ENCODE measurements at places on chromosomes 11 and 22.

- peak; percentile 39 for DNase-seq
These were observed 1.1 kb downstream of the EED start for GRCh38 chr11:86245369-86246292.

GRCh38 chr11:12225046-12225739 is 114.8 kb downstream of the MICAL2 start:
- no peak for DNase-seq

- peak; percentile 83 for DNase-seq
These were observed 3.0 kb downstream of the NCR3LG1 start for GRCh38 chr11:17354601-17354991.

- DNase-seq = no peak
These were observed 3.6 kb downstream of the PRDX5 start for GRCh38 chr11:64321533-64321932.

DNA sequence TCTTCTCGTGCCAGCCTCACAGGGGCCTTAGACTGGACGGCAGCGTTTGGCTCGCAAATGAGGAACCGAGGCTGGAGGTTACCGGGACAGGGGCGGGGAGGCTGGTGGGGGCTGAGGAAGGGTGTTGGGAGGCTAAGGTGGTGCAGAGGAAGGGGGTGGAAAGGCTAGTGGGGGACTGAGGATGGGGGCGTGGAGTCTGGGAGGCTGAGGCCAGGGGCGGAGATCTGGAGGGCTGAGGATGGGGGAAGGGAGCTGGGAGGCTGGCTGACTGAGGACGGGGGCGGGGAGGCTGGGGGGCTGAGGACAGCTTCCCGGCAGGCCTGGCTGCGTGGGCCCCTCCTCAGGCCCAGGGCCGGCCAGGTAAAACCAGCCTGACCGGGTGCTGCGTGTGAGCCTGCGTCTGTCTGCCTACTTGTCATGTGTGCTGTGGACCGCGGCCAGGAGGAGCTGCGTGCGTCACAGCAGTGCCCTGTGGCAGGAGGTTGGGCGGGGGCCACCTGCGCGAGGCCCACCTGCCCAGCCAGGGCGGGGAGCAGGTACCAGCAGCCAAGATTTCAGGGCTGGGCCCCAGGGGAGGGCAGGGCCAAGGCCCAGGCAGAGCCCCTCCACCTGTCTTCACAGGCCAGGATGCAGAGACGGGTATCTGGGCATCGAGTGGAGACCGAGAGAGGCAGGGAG is 9.4 kb upstream of the PIM3 start:
- no peak for DNase-seq

DNA sequence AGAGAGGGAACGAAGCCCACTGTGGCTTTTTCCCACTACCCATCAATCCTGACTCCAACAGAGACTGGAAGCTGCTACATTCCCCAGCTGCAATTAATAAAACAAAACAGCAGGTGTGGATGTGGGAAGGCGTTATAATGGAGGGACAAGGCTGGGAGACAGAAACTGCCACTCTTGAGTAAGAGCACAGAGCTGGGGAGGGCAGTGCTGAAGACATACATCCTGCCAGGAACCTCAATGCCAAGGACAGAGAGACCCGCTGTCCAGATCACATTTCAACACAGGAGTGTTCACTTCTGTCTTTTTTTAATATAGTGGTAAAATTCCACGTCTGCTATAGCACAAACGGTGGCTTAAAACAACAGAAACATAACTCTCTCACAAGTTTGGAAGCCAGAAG is 94.5 kb downstream of the LARGE1 start:
- DNase-seq = no peak

GRCh38 chr22:44576311-44577260 is 78.6 kb upstream of the RTL6 start:
- no peak for DNase-seq

DNA sequence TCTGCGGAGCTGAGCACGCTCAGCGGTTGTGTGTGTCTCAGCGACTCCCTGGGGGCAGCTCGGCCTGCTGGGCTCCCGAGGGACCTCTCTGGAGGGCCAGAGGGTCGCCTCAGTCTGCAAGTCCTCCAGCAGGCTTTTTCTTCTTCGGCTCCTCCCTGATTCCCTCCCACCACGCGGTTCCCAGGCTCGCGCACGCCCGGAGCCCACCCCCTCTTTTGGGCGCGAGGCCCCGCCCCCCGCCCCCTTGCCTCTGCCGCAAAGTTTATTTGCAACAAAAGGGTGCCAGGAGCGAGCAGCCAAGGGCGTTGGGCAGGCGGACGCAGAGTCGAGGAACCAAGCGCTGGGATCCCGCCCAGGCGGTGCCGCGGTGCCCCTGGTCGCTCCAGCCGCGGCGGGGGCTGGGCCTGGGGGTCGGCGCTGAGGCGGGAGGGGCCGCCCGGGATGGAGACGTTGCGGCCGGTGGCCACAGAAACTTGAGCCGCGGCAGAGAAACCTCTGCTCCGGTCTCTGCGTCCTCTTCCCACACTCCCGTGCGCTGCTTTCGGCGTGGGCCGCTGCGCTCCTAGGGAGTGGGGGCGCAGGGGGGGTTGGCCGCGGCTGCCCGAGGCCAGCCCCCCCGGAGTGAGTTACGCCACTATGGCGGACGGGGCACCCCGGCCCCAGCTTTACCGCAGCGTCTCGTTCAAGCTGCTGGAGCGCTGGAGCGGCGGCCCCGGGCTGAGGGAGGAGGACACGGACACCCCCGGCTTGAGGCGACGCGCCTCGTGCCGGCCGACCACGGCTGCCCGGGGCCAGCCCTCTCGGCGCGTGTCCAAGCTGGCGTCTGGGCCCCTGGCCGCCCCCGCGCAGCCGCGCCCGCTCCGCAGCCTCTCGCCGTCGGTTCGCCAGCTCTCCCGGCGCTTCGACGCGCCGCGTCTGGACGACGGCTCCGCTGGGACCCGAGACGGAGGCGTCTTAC is at the start of gene ARHGEF17:
Gene ARHGEF17 (plus strand): TSS at position 274 of the 958 bp plus-strand sequence. CDS start 363 bp downstream, at position 637.
- DNase-seq = peak; percentile 87

DNA sequence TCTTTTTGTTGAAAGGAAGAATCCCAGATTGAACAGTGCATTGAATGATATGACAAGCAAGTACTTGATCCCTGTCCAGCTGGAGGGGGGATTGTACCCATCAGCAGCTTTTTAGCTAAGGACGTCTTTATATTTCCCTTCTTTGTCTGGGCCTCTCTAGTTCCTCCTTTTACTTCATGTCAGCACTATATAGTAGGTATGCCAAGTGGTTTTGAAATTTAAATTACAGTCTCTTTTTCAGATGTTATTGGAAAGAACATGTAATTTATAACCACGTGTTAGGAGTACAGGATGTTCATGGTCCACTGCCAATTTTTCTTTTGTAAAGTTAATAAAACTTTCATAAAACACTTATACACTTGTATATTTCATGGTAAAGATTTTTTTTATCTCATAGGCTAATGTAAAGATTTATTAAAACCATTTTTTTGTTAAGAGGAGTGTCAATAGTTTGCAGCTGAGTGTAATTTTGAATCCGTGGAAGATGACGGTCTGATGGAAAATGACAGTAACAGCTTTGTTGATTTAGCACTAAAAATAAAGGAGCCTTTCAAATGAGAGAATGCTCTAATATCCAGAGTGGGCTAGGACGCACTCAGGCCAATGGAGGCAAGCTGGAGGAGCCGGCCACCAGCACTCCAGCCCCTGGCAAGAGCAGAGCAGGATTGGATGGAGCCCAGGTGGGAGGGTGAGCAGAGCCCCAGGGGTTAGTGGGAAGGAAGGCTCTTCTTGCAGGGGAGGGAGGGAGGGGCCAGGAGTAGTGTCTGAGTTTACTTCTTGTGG is 488.3 kb downstream of the INSC start:
- no peak for DNase-seq

DNA sequence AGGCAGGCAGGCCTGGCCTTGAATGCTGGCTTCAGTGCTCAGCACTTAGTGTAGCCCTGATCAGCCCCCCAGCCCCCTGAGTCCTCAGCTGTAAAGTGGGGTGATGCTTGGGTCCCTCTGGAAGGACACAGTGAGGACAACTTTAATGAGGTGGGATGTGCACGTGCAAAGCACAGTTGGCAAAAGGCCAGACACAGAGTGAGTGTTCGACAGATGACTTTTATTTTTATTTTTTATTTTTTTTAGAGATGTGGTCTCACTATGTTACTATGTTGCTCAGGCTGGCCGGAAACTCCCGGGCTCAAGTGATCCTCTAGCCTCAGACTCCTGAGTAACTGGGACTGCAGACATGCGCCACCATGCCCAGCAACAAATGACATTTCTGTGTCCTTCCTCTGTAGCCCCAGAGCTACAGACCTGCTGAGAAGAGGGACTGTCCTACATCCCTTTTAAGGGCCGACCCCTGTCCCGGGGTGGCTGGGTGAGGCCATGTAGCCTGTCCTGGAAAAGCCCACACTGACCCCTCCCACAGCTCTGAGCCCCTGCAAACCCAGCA is 6.9 kb upstream of the C11orf96 start:
- DNase-seq = no peak

DNA sequence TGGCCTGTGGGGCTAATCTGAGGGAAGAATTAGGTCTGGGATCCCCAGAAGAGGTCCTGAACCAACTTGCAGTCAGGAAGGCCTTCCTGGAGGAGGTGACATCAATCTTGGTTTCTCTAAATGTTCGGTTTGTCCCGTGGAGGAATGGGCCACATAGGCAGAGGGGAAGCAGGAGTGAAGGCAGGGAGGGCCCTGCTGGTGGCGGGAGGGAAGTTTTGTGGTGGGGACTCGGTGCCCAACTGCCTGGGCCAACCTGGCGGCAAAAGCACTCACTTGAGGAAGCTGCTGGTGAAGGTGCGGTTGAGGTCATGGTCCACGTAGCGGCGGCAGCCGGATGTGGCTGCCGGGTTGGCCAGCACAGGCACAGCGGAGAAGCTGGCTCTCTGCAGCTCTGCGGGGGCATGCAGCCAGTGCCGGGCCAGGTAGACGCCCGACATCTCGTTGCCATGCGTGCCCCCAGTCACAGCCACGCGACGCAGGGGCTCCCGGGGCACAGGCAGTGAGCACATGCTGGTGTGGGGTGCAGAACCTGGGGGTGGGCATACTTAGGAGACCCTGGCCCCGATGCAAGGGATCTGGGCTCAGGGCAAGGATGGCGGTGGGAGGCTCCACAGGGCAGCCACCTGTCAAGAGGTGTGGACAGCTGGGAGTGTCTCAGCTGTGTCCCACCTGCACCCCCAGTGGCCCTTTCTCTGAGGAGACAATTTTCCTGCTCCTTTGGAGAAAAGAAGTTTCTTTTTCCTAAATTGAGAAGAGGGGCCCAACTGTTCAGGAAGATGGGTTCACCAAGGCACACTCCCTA is 3.8 kb downstream of the ACY3 start:
- no peak for DNase-seq

- no peak for DNase-seq
These were observed 25.4 kb downstream of the TP53AIP1 start for GRCh38 chr11:128917144-128917724.

DNA sequence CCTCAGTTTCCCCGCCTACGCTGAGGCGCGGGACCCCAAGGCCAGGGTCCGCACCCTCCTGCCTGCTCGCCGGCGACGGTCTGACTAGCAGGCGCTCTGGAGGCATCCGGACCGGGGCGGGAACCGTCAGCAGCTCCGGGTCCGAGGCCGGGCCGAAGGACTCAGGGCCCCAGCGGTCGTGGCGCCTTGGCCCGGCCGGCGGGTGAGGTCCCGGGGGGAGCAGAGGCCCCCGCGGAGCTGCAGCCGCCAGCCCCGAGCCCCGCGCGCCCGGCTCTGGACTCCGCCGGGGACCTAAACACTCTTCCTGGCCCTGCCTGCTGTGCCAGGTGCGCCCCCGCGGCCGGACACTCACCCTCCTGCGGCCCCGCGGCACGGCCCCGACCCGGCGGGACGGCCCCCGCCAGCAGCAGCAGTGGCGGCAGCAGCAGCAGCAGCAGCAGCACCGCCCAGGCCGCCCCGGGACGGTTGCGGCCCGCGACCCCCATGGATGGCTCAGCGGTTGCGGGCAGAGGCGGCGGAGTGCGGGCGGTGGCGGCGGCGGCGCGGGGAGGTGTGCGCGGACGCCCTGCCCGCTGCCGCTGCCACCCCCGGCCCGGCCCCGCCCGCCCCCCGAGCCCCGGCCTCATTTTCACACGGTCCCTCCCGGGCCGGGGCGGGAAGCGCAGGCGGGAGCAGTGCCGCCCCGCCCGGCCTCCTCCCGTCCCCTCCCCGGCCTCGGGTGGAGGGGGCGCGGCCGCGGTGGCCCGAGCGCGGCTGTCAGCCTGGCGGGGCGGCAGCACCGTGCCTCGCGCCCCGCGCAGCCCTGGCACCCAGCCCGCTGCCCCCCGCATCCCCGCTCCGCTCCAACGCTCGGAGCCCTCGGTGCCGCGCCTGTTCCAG is at the start of gene SCUBE2:
Gene SCUBE2 (minus strand): TSS at position 556 of the 879 bp plus-strand sequence. CDS start 71 bp downstream, at position 485.
- no peak for DNase-seq

- peak; percentile 57 for DNase-seq
These were observed 1.9 kb downstream of the PIWIL3 start for GRCh38 chr22:24772493-24773220.

DNA sequence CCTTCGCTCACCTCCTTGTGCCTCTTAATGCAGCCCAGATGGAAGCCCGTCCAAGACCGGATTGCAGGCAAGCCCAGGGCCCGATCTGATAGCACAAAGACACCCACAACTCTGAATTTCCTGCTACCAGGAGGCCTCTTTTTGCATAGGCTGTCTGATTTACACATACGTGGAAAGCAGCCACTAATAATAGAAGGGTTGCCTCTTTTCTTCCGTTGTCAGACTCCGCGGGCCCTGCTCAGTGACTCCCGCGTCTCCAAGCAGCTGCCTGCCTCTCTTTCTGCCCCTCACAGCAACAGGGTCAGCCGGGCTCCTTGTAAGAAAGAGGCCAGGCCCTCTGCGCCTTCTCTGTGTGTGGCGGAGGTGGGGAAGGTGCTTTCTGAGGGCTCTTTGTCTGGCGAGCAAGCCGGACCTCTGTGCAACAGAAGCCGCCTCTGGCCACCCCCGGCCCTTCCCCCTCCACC is 26.7 kb downstream of the FLI1 start:
- DNase-seq = no peak

GRCh38 chr11:2312232-2313042 is 10.6 kb downstream of the TSPAN32 start:
- DNase-seq = peak; percentile 69

DNA sequence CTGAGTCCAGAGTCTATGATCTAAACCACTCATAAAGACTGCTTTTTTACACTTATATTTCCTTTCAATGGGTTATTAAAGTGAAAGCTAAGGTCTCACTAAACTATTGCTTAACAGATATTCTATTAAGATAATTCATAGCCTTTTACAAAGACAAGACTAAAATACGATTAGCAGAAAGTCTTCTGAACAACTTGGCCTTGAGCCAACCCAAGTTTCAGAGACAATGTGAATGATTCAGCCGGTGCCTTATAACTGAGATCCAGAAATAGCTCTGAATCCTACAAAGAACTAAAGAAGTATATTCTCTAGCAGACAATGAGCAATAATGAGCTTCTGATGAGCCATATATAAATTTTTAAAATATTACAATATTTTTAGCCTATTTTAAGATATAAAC is 41.5 kb upstream of the CARD18 start:
- DNase-seq = peak; percentile 82

All from cardiac fibroblast (primary cell).